Hematopoietic multipotent progenitor cell treated with erythropoietin and hydrocortisone succinate and interleukin-3 and kit ligand, for 15 days (in vitro differentiated cells): ENCODE measurements at places on chromosomes 6 and 20.

GRCh38 chr20:45810191-45810970 lies 2.1 kb upstream of the UBE2C start:
- no peak for DNase-seq

DNA sequence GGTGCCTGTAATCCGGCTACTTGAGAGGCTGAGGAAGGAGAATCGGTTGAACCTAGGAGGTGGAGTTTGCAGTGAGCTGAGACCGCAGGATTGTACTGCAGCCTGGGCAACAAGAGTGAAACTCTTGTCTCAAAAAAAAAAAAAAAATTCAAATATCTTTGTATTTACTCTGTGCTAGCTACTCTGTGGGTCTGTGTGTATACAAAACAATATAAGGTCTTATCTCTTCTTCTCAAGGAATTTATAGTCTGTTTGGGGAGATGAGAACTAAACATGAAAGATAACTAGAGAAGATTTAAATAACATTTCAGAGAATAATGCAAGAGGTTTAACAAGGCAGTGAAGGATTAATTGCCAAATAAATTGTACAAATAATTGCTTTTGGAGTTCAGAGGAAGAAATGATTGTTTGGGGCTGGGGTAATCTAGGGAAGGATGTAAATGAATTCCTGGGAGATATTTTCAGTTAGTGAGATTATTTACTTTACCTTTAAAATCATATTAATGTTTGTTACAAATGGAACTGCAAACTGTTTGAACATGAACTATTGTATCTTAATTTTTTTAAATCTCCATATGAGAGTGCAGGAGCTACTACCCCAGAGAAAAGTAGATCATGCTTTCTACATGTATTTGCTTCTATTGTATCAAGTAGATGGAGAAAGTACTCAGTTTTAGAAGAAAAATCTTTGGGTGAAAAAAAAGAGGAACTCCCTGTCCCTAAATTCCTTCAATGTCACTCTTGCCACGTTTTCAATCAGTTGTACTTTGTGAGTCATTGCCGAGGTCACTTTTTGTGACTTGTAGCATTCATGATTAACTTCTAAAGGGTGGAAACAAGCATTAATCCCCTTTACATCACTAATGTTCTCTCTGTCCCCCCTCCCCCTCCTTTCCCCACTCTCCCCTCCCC lies 39.0 kb downstream of the NCOA3 start:
- DNase-seq, result no peak

DNA sequence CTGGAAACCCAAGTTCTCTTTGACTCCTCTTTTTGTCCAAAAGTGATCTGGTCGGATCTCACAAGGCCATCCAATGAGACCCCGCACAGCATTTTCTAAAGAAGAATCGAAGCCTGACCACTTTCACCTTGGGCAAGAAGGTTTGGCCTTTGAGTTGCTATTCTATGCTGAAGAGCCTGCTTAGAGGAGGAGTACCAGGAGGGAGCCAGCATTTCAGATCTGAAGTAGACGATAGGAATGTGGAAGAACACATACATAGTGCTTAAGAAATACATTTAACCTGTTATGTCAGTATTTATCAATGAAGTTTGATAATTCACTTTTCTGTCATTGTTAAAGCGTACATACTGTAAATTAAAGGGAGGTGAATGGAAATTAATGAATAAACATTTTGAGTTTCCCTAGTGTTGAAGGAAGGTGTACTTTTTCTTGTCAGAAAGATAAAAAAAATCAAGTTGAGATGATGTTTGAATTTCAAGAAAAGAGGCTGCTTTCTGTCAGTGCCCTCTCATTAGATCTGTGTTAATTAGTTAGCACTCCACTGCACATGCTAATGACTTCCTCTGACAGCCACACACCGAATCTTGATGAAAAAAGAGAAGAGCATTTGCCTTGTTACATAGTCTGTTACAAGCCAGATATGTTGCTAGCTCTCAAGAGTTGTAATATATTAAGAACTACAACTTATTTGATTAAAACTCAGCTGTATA lies 10.9 kb upstream of the TDRD6 start:
- DNase-seq, result no peak

DNA sequence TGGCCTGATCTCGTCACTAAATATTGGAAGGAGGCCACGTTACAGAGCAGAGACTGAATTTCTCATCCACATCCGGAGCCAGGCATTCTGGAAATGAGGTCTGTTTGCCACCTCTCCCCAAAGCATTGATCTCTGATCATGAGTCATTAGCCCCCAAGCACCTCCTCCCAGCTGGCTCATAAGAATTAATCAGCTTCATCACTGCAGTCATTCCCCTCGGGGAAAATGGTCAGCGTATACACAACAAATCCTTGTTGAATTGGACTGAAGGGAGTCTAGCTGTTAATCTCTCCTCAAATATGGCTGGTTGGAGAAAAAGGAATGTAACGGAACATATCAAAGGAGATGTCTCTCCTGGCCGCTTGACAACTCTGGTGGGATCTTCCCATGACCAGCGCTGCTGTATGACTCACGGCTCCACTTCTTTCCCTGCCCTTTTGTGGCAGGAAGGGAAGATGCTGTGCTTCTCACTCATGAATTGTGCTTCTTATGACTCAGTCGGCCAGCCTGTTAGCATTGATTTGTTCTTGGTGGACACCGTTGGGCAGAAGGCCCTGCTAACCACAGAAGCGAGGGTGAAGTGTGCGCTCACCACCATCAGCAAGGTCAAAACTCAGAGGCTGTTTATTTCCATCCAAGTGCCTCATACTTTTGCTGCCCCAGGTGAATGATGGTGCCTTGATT lies 76.7 kb downstream of the RNF182 start:
- no peak for DNase-seq

- DNase-seq, result no peak
These were observed 16.8 kb upstream of the FUCA2 start for GRCh38 chr6:143528164-143528811.

DNA sequence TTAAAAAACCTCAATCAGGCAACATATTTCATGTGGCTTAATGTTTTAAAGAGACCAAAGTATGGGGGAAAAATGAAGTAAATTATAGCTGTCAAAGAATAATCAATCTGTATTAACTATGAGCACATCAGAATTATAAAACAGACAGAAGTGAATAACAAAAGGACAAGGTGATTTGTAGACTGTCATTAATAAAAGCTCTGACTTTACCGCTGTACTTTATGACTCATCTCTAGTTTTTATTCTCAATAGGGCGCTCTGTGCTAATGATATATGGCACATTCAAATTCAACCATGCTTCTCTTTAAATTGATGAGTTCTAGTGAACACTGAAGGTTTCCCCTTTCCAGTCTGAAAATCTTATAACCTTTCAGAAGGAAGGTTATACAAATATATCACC lies 72.0 kb downstream of the PREP start:
- no peak for DNase-seq

DNA sequence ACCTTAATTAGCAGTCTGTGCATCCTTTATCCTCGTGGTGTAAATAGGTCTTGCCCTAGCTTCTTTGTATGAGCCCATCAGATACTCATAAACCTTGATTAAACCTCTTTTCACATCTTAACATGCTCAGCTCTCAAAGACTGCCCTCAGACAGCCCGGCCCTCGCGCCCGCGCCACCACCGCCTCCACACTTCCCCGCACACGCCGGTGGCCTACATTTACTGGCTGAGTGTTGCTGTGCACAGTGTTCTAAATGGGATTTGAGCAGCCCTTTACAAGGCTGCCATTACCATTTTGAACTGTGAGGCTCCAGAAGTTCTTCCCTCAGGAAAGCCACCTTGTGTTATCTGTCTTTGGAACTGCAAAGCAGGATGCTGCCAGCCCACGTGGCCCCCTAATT lies 63.0 kb upstream of the INSM1 start:
- no peak for DNase-seq

DNA sequence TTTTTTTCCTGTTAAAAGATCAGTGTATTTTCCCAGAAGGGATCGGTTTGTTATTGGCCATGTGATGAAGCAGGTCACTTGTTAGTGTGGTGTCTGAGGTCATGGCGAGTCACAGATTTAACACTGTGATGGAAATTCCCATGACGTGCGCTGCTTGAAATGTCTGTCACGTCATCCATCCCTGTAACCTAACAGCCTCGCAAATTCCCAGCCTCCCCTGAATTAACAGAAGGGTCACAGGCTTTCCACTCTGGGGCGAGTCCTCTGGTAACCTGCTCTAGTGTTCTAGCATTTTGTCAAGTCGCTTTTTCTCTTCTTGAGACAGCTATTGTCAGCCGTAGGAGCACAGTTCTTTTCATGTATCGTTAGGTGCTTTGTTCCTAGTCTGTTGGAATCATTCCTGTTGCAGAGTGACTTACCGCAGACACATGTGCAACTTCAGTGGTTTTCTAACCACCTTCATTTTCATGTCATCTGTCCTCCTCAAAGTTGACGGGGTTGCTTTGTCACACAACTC lies 137.2 kb downstream of the MAP3K4 start:
- DNase-seq, result no peak

DNA sequence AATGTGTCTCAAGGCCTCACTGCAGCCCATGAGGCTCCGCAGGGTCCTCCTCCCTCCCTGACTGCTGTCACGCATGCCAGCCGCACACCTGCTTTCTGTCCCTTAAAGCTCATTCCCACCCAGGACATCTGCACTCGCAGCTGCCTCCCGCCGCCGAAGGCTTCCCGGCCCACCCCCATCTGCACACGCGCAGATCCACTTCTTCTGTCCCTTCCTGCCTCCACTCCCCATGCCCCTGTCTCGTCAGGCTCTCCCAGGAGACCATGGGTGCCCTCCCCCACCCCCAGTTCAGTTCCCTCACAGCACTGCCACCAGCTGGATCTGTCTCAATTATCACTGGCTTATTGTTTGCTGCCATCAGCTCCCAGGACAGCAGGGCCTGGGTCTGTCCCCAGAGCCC lies 63.0 kb downstream of the RIPOR3 start:
- DNase-seq, result no peak

DNA sequence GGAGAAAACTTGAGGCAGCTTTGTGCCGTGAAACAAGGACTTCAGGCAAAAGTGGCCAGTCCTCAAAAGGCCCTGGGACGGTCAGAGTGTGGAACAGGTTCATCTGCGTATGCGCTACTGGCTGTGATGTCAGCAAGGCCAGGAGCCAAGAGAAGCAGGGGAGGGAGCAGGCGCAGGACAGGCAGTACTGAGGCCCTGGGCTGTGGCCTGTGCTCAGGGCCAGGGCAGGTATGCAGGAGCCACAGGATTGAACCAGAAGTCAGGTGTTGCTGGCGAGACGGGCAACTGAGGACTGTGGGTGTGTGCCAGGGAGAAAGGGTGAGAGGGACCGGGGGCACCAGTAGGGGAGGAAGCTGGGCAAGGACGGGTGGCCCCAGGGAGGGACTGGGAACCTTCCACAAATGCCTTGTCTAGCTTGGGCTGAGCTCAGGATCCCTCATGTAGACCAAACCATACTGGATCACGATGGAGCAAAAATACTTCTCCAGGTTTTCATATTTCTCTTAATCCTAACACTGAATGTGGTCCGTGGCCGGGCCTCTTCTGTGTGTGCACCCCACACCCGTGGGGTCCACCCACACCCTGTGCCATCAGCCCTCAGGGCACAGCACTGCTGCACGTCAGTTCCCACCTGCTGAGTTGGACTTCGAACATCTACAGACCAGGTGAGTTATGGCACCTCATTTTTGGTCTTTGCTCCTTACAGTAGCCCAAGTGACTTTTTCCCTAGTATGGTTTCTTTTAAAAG lies 46.9 kb downstream of the GINS1 start:
- DNase-seq, result no peak

DNA sequence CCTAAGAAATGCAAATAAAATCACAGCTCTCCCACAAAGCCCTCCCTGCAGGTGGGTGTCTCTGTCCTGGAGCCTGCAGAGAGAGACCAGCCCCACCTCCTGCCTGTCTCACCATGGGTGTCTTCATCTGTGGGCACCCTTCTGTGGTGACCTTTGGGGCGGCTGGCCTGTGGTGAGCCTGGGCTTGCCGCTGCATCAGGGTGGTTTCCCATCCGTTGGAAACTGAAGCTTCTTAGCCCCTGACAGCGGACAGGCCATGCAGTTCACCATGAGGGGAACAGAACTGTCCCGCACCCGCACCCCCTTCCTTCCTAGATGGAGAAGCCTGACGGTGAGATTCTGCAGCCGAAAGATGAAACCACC lies 42.3 kb upstream of the FRMD1 start:
- no peak for DNase-seq

DNA sequence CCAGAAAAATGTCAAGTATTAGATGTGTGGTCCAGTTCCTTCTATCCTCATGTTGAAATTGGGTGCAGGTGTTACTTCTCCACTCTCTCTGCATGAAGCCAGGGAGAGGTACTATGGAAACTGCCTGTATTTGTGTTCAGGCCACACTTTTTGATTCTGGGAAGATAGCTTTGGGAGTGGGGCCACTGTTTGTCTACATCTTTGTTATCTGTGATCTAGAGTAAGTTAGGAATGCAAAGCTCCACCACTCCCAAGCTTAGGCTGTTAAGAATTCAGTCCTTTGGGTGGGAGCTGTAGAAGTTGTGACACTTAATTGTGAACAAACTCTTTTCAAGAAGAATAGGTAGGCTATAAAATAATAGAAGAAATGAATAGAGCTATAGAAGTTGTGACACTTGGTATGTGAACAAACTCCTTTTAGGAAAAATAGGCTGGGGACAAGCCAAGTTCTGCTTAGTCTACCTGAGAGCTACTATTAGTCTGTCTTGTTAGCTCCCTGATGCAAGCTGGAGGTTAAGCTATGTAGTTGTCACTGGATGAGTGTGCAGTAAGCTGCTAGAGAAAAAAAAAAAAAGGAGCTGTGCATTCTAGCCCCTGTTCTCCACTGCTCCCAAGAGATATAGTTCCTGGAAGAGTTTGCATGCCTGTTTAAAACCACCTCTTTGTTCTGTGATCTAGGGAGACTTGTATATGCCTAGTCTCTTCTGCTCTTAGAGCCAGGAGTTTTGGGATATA lies 7.1 kb upstream of the GFRAL start:
- no peak for DNase-seq

- DNase-seq, result no peak
These were observed 73.3 kb upstream of the PAX1 start for GRCh38 chr20:21632031-21632734.

- no peak for DNase-seq
These were observed 130.4 kb upstream of the AKAP12 start for GRCh38 chr6:151109361-151109760.

GRCh38 chr20:49230021-49230420 lies 10.8 kb downstream of the DDX27 start:
- DNase-seq, result no peak

DNA sequence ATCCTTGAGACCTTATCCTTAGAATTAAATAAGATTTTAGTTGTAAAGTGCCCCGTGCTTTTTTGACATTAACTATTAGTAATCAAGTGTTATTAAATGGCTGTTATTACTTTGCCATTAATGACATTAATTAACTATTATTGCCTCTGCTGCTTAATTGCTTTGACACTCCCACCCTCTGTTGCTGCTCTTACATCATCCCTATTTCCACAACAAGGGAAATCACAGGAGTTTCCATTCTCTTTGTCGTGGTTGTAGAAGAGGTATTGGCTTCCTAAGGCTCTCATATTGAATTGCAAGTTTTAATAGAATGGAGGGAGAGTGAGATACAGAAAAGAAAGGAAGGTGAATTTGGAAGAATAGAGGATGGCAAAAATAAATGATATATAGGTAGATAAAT lies 545.8 kb downstream of the MMUT start:
- no peak for DNase-seq

- peak; percentile 81 for DNase-seq
These were observed 1.8 kb downstream of the FOXO3 start for GRCh38 chr6:108562503-108562993.

GRCh38 chr6:113317891-113318574 lies 539.1 kb upstream of the MARCKS start:
- DNase-seq, result no peak

- DNase-seq, result no peak
These were observed 502.4 kb upstream of the PTCHD4 start for GRCh38 chr6:48613231-48613949.
